ENCODE measurements at places on chromosomes 4 and X. TPM values are rescaled to one million over a fixed set of nuclear protein-coding genes. Genes with fewer than 3 reads are reported as not detected.

GRCh38 chrX:110786486-110786885, 9.1 kb downstream of the CHRDL1 start:
- DNase-seq = peak; percentile 92

DNA sequence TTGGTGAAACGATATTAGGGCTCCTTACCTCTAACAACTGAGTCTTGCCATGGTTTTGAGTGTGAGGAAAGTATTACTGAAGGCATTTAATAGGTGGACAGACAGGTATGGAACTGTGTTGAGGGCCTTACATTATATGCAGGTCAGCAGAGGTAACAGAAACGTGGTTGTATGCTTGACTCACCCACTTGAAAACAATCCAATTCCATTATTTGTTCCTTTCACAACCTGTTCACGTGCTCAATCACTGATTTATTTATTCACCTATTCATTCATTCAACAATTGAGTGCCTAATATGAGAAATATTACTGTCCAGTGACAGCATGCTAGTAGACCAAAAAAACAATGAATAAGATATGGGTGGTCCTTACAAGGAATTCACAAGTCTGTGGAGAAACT, 33.3 kb upstream of the PPARGC1A start:
- no peak for DNase-seq

Gene WDR1
- 331 TPM for total RNA-seq

Gene PITX2
- total RNA-seq = 0.26 TPM

DNA sequence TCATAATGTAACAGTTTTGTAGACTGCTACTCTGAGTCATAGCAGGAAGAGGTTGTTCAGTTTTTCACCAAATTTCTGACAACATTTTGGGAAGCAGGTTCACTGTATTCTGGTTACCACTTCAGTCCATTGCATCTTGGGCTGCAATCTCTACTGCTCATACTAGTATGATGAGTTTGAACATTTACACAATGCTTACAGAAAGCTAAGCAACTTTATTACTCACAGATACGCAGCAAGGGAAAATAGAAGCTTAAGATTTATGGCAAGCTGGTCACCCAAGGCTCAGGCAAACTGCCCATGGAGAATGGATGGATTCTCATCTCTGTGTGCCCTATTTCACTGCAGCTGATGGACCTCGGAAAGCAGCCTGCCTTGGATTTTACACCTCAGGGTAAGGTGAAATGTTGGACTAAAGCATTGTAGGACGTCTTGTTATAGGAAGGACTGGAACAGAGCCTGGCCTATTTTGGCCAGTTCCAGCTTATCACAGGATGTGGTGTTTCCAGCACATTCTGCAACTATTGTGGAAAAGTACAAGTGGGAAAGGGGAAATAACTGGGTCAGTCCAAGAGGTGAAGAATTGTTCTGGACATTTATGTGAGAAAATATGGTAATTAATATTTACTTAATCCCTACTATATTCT, 887.1 kb upstream of the AGA start:
- peak; percentile 6 for DNase-seq

Gene RAB33A
- total RNA-seq = 18.3 TPM

DNA sequence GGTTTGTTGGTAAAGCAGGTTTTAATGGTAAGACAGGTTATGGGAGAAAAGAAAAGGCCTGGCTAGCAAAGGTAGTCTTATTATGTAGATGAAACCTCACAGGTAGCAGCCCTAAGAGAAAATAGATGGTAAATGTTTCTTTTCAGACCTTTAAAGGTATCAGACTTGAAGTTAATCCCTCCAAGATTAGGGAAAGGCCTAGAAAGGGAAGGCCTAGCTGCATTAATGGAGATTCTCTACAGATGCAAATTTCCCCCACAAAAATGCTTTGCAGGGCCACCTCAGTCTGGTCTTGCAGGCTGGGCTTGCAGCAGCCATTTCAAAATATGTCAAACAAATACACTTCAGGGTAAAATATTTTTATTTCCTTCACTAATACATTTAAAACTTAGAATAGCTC, 1410.6 kb downstream of the RPA4 start:
- no peak for DNase-seq

DNA sequence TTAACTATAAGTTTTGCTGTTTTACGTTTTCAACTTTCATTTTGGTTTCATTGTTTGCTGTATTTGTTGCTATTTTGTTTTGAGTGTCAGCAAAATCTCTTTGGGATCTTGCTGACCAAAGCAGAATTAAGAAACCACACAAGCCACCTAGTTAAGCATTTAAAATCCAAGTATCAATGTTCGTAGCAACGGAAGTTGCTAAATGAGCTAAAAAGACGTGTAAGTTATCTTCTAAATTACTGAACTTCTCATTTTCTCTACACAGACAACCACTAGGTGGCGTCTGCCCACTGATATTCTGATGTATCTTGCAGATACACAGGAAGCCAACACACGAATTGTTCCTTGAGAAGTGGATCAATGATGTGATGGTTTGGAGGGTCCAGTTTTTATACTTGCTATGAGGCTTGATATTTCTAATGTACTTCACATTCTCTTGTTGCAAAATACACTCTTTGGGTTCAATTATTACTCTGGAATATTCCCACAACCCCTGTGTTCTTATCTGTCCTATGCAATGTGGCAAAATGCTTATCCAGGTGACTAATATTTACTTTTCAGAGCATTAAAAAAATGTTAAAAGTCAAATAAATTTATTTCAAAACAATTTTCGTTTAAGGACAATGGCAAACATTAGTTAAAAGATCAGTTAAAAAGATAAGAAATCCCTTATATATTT, 250.5 kb downstream of the TECRL start:
- peak; percentile 36 for DNase-seq

GRCh38 chrX:41259516-41259915, 74.4 kb upstream of the DDX3X start:
- DNase-seq = no peak

DNA sequence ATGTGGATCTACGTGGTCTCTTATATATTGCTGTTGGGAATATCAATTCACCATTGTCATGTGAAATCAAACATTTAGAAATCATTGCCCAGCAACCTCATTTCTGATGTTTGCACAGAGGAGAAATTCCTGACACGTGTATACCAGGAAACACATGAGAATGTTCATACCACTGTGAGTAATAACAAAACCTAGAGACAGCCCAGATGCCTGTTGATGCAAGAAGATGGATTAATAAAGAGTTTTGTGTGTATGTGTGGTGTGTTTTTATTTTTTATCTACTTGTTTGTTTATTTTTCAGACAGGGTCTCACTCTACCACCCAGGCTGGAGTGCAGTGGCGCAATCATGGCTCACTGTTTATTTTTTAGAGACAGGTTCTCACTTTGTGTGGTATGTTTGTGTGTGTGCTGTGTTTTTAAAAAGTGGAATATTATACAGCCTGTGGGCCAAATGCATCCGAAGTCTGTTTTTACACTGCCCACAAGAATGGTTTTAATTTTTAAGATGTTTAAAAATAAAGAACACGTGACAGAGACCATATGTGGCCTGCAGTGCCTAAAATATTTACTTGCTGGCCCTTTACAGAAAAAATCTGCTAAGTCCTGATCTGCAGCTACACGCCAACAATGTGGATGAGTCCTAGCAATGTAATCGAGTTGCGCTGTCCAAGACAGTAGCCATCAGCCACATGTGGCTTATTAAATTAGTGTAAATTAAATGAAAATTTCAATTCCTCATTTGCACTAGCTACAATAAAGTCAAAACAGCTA, 39.2 kb downstream of the TXLNG start:
- DNase-seq = no peak

DNA sequence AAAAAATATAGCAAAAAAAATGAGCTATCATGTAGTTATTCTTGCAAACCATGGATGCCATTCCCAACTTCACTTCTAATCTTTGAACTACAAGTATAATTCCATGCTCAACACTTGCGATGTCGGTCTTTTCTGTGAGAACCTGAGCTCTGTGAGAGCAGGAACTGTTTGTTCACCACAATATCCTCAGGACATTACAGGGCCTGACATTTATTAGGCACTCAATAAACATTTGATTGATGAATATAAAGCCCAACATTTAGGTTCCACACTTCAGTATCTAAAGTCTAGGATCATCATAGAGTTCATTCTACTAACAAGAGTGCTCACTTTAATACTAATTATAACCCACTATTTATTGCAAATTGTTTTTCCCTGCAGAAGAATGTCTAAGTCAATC, 211.6 kb upstream of the FAM241A start:
- DNase-seq = no peak

Gene SYP
- 0.17 TPM for total RNA-seq

Gene FAM90A26
- not detected for total RNA-seq

DNA sequence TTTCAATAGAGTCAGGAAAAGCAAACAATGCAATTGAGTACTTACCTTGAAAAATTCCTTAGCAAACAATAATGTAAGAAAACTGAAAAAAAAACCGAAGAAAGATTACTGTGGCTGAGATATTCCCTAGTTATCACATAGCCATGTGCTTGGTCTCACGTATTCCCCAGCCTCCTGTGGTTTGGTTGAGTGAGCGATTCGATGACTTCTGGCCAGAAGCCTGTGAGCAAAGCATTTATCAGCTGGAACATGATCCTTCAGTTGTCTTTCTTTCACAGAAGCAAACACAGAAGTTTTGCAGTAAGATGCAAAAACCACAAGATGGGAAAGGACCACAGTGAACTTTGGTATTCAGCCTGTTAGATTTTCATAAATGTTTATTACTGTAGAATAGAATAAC, 1754.3 kb upstream of the AGA start:
- peak; percentile 70 for DNase-seq

Gene IL1RAPL2
- not detected for total RNA-seq

Gene RNF175
- total RNA-seq = 0.26 TPM

GRCh38 chrX:17082831-17083230, 136.4 kb downstream of the REPS2 start:
- peak; percentile 7 for DNase-seq

GRCh38 chrX:9676306-9676705, 89.3 kb downstream of the GPR143 start:
- peak; percentile 15 for DNase-seq

GRCh38 chr4:82715731-82716617, 82.6 kb downstream of the SCD5 start:
- DNase-seq = peak; percentile 64
